Pulmonary artery endothelial cell (primary cell): ENCODE measurements at places on chromosomes 6 and 20.
A peak's percentile ranks its signal among the peaks of the same experiment; 100 is the strongest.

- no peak for DNase-seq
Measured at GRCh38 chr20:58595167-58595566, 55.9 kb upstream of the STX16 start.

GRCh38 chr6:108796875-108797274 is 51.3 kb upstream of the ARMC2 start:
- DNase-seq: no peak

- no peak for DNase-seq
Measured at GRCh38 chr20:3732327-3733118, at the start of gene HSPA12B. TSS of gene HSPA12B (plus strand) at chr20:3732685. CDS start at chr20:3738675, 5,990 bp downstream.

- DNase-seq: no peak
Measured at GRCh38 chr6:109480993-109481480, 2.0 kb downstream of the ZBTB24 start.

DNA sequence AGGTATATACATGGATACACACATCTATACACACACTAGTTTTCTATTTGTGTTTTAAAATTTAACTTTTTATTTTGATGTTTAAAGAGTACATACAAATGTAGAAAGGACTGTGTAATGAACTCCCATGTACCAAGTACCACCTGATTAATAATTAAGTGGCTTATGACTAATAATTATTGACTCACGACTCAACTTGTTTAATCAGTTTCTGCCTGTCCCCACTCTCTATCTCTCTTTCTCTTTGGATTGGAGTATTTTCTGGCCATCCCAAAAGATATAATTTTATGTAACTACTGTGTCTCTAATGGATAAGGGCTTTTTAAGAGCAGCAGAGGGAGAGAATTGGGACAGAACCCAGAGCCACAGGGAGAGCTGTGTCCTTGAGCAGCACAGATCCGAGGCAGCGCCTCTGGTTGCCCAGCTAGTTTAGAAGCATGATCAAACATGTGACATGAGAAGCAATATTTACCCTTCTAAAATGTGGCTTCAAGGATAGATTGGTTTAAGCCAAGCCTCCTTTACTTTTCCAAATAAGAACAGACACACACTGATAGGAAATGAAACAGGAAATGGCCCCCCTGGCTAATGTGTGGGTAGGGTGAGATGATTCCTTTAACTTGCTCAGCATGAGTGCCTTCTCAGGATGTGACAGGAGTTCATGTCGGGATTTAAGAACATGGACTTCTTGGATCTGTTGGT is 81.0 kb downstream of the ERMARD start:
- no peak for DNase-seq

GRCh38 chr6:36337814-36338213 is 1.1 kb upstream of the BNIP5 start:
- no peak for DNase-seq

GRCh38 chr6:127902933-127903332 is 2.1 kb upstream of the THEMIS start:
- no peak for DNase-seq

DNA sequence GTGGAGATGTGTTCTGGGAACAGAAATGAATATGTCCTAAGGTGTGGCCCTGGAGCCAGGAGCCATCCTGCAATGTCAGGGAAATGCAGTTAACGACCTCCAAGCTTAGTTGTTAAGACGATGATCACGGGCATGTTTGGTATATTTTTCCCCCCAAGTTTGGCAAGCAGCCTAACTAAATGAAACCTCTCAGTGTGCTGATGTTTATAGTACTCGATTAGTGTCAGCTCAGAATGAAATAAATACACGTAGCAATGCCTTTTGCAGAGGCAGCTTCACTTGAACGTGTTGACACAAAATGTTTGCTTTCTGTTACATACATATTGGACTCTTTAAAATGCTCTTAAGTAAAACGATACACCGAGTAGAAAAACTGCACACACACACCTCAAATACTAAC is 76.2 kb upstream of the OLIG3 start:
- DNase-seq: no peak

- no peak for DNase-seq
Measured at GRCh38 chr6:84854811-84855400, 90.5 kb upstream of the TBX18 start.

- no peak for DNase-seq
Measured at GRCh38 chr20:64131406-64131805, 24.0 kb upstream of the NPBWR2 start.

GRCh38 chr20:6384380-6384779 is 261.6 kb upstream of the FERMT1 start:
- no peak for DNase-seq

DNA sequence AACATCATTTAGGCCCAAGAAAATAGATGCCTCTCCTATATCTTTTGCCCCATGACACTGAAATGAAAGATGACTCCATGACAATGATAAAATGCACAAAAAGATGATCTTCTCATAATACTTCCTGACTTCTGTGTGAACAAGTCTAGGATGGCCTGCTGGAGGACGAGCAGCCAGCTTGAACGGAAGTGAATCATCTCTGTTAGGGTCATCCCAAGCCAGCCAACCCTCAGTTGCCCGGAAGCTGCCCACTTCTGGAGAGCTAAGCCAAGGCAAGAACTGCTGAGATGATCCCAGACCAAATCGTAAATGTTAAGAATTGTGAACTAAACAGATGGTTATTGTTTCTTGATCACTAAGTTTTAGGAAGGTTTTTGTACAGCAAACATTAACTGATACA is 249.7 kb upstream of the HS3ST5 start:
- DNase-seq: no peak

GRCh38 chr6:164854526-164854925 is 454.9 kb downstream of the C6orf118 start:
- DNase-seq: no peak

DNA sequence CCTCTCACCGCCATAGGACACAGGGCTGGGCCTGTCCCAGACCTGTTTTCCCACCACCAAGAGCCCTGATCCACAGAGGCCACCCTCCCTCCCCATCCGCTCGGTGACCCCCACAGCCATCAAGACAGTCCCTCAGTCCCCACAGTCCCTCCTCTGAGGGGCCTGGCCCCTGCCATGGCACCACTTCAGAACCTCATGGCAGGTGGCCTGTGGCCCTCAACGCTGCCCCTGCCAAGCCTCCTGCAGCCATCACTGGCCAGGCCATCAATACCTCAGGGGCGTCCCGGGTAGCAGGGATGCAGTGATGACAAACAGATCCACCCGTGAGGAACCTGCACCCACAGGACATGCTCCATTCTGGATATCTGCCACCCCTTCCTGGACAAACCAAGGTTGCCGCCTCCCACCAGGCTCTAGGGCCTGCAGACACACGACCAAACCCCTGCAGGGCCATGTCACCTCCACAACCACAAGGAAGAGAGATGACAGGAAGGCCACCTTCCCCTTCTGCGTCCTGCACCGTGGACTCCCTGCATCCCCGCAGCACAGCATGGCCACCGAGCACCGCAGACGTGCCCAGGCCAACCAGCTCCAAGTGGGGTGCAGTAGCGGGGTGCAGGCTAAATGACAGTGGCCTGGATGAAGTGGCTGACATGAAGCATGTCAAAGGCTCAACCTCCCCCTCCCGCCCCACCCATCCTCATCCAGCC is 14.0 kb downstream of the TAF4 start:
- DNase-seq: no peak

GRCh38 chr6:168546730-168547129 is 105.7 kb downstream of the SMOC2 start:
- DNase-seq: no peak

DNA sequence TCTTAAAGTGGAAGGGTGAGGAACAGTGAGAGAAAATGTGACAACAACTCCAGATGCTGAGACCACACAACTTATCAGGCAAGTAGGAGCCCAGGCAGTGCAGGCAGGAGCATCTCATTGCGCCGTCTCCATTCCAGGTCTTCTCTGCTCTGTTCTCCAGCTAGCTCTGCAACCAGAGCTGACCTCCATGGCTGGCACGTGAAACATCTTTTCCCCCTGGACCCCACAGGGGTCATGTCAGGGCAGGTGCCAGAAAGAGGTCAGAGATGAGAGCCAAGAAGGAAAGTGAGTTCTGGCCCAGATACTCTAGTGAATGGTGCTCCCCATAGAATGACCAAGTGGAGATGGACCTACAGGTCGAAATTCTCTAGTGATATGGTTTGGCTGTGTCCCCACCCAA is 281.4 kb downstream of the SMOC2 start:
- no peak for DNase-seq

DNA sequence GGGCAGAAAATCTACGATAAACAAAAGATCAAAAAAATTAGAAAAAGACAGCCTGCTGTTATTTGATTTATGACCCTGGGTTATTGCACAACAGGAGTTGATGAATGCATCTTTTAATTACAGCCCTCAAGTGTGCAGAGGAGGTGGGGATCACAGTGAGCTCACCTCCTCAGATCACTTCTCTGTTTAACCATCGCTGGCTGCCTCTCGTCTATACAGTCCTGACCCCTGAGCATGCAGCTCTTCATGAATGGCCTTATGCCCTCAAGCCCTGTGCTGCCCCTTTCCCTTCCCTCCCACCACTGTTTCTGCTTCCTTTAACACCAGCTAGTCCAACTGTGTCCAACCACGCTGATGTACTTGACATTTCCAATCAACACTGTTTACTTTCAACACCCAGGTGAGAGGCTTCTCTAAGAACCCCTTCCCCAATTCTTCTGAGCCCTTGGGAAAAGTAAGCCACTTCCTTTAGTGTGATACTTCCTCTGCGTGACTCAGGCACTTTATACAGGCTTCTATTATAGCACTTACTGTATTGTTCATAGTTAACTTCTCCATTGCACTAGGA is 60.6 kb upstream of the RIPOR2 start:
- no peak for DNase-seq

- DNase-seq: no peak
Measured at GRCh38 chr6:154127657-154128056, 88.6 kb downstream of the OPRM1 start.

- no peak for DNase-seq
Measured at GRCh38 chr6:132726608-132726975, 12.7 kb upstream of the VNN1 start.

GRCh38 chr20:57440678-57441509 is 49.7 kb downstream of the RBM38 start:
- no peak for DNase-seq

DNA sequence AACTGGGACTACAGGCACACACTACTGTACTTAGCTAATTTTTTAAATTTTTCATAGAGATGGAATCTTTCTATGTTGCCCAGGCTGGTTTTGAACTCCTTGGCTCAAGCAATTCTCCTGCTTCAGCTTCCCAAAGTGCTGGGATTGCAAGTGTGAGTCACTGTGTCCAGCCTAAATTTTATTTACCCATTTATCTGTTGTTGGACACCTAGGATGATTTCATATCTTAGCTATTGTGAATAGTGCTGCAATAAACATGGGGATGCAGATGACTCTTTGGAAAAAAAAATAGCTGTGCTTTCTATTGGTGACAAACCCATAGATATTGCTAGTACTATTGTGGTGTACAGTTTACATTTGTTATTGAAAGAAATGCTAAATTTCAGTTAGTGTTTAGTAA is 19.6 kb upstream of the SYNCRIP start:
- no peak for DNase-seq

GRCh38 chr6:145583753-145584152 is 151.6 kb downstream of the EPM2A start:
- no peak for DNase-seq

DNA sequence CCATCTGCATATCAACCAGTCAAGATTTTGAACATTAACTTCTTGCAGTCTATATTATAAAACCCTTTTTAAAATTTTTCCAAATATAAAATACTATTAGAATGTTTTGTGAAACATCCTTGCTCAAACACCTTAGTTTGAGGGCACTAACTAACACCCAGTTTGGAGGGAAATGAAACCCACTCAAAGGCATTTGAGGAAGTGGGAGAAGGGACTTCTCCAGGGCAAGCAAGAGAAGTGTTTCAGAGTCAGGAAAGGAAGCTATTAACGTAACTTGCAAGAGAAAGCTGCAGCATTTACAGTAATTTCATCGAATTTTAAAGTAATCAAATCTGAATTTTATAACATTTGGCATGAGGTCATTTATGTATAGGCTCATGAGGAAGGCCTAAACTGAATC is 21.3 kb downstream of the MTFR2 start:
- DNase-seq: no peak

GRCh38 chr6:10583509-10583901 is 62.4 kb downstream of the GCNT2 start:
- DNase-seq: no peak

DNA sequence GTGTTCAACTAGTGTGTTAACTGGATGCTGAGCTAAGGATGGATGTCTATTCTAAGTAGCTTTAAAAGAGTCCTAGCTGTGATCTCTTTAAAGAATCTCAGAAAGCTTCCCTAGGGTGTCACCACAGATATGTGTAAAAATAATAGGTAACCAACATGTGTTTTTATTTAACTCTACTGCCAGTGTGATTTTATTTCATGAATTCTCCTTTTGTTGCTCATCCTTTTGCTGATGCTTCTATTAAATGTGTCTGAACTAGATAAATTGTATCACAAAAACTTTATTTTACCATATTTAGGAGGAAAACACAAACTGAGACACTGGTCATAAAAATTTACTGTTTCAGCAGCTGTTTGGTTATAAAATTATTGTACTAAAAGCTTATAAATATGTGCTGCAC is 809.4 kb upstream of the CITED2 start:
- DNase-seq: no peak

DNA sequence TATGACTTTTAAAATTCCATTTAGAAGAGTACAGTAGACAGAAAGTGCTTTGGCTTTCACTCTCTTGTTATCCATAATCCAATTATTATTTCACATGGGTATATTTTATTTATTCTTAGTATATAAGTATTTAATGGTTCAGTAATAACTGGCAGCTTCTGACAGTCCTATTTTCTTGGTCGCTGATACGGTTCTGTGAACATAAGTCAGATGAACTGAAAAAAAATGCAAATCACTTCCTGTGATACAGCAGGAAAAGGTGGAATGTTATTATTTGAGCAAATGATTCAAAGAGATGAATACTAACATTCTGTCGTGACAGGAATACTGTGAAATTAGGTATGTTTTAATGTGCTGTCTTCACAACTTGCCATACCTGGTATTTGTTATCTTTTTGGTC is 132.3 kb downstream of the ARHGAP18 start:
- DNase-seq: no peak

- DNase-seq: no peak
Measured at GRCh38 chr6:43074847-43075669, 1.1 kb upstream of the PTK7 start.

GRCh38 chr6:166586424-166587156 is at the start of gene RAMACL:
TSS of gene RAMACL (minus strand) at chr6:166586678. CDS start at chr6:166586477, 201 bp downstream.
- no peak for DNase-seq

- DNase-seq: peak; percentile 45
Measured at GRCh38 chr6:168326294-168327261, 7.0 kb upstream of the DACT2 start.

GRCh38 chr6:31592396-31592771 is 422 bp downstream of the NCR3 start:
- no peak for DNase-seq

GRCh38 chr20:58128635-58129625 is 99.5 kb downstream of the ANKRD60 start:
- no peak for DNase-seq

DNA sequence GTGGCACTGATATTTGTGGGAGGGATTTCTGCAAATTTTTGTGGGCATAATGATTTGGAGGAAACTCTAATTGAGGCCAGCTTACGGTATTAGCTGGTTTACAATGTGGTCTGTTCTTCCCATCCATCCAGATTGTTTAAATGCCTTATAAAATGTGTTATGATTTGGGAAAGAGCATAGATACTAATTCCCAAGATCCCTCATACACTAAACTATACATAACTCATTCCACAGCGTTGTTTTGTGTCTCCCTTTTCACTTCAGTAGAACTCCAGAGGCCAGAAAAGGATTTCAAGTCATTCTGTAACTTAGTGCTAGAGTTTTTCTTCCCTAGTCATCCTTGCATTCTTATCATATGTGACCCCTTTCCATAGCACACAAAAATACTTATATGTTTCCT is 292.6 kb upstream of the NT5E start:
- DNase-seq: no peak
